ENCODE measurements at places on chromosomes 3 and 15.
A peak's percentile ranks its signal among the peaks of the same experiment; 100 is the strongest.

DNA sequence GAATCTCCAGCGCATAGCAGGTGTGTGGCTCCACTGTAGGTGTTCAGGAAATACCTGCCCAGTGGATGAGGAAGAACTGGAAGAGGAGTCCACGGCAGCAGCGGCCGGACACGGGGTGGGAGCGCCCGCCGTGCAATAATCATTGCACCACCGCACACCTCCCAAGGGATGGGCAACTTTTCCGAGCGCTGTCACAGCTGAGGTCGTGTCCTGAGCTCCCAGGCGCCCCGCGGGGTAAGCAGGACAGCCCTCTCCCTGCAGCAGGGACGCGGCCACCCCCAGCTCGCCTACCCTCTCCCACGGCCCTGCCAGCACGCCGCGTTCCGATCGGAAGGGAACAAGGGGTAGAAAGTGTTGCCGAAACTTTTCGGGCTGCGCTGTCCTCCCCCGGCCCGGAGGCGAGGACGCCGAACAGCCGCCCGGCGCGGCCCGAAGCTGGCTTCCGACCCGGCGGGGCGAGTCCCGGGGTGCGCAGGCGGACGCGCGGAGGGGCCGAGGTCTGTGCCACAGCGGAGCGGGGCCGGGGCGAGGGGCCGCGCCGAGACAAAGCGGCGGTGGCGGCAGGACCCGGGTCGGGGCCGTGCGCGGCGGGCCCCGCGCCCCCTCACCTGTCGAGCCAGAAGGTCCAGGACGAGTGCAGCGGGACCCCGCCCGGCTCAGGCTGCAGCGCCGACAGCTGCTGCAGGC, 475 bp downstream of the EIF4E3 start:
- no peak for DNase-seq

- DNase-seq, result no peak
Measured at GRCh38 chr3:88713233-88713691, 394.2 kb upstream of the EPHA3 start.

DNA sequence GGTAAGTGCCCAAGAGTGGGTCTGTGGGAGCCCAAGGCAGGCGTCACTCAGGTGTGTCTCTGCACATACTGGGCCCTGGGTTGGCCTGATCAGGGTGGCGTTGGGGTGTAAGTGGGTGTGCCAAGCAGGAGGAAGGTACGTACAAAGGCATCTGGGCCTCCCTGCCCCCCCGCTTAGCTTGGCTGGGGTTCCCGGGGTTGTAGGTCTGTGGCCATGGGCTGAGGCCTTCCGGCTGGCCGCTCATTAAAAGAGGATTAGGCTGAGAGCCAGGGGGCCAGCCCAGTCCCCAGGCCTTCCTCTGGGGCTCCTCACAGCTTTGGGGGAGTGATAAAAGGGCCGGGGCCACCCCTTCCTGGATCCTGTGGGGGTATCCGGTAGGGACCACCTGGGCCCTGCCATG, 13.3 kb downstream of the SEMA3F start:
- DNase-seq, result no peak

DNA sequence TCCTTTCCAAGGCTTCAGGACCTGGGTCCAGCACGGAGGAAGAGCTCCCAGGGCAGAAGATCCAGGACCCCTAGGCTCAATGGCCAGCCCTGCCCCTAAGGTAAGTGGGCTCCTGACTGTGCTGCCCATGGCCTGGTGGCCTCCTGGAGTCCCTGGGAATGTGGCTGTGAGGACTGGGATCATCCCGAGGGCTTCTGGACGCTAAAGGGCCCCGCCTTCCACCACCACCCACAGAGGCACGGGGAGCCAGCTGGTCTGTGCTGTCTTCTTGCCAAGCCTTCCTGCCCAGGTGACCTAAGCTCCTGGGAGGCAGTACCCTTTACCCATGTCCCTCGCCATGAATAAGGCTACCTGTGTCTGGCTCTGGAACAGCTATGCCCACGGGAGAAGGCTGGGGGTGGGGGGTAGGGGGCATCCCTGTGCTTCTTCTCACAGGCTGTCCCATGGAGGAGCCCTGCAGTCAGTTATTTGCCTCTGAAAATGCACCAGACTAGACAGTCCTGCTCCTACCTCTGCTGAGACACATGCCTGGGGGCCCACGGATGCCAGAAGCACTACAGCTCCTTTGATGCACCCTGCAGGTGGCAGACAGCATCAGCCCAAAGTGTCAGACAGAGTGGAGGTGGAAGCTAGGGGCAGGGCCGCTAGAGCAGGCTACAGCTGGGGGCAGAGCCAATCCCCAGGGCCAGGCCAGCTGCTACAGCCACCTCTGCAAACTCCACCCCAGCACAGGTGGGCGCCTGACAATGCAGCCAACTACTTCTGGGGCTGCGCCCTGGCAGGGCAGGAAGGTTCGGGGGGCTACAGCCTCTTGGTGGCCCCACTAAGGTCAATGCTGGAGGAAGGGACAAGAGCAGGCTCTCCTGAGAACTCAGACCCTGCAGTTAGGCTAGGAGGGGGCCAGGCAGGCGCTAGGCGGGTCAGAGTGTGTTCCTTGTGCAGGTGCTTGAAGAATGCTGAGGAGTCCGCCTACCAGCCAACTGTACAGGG, 90.9 kb downstream of the SEC22A start:
- no peak for DNase-seq

DNA sequence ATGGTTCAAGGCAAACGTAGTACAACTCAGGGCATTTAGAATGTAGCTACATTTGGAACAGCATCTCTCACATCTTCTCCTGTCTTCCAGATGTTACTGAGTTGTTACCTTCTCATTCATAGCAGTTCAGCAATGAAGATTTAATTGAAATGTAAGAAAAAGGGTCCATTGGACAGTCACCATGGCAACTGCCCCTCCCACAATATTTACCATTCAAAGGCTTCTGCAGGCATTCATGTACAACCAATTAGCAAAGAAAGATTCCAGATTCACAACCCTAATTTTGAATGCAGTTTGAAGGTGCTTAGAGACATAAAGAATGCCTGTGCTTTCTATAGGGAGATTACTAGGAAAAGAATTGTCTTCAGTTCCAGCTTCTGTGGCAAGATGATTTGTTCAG, 22.2 kb downstream of the SCN11A start:
- no peak for DNase-seq

DNA sequence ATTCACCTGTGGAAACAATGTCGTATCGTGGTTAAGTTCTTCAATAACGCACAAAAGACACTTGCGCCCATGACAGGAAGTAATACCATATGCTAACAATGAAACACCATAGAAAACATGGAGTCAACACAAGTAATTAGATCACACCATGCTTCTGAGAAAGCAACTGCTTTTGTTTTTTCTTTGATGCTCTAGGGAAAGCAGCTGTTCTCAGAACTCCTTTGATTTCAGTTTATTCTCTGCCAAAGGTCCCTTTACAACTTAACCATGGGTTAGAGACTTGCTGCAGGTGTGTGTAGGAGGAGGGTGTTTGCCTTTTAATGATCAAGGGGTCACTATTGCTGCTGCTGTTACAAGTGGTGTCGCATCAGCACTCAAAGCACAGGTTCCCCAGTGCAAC, 324.0 kb upstream of the SLCO3A1 start:
- DNase-seq, result no peak

DNA sequence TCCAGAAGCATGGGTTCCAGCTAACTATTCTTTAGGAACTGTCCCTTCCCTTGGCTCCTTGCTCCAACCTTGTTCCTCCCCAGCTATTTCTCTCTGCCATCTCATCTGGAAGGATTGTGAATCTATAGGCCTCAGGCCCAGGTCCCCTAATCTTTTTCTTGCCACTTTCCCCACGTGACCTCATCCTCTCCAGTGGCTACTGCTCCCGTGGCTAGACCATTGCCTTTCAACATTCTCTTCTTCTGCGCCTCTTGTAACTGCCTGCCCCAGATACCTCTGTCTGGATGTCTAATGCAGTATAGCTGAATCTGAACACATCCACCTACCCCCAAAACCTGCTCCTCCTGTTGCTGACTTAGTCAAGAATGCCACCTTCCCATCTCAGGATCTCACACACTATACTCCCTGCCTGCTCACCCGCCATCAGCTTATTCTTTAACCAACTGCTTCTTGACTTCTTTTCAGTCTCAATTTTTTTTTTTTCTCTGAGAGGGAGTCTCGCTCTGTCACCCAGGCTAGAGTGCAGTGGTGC, 5.2 kb downstream of the GPX1 start:
- DNase-seq, result no peak

GRCh38 chr15:76962337-76963013, 30.9 kb downstream of the RCN2 start:
- no peak for DNase-seq

DNA sequence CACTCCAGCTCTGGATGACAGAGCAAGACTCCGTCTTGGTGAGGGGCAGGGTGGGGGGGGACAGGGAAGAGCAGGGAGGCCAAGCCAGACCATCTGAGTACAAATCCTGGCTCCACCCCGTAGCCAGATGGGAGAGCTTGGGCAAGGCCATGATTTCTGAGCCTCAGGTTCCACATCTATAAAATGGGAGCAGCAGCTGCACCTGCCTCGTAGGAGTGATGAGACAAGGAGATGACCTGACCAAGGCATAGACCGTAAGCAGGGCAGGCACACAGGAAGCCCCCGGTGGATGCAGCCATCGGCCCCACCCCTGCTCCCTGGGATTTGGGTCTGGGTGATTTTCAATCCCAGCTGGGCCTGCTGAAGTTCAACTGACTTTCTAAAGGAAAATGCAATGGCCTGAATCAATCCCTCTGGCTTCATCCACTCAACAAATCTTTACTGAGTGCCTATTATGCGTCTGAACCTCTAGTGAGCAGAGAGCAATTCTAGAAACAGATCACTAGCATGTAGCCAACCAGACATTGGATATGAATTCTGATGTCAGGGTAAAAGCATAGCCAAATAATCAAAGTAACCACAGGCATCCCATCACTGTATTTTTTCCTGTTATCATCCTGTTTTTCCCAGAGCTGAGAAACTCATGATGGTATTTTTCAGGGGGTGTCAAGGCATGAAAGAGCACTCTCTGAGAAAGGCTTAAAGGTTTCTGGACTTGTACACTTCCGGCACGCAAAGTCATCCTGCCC, 141.2 kb downstream of the NUP210 start:
- no peak for DNase-seq

DNA sequence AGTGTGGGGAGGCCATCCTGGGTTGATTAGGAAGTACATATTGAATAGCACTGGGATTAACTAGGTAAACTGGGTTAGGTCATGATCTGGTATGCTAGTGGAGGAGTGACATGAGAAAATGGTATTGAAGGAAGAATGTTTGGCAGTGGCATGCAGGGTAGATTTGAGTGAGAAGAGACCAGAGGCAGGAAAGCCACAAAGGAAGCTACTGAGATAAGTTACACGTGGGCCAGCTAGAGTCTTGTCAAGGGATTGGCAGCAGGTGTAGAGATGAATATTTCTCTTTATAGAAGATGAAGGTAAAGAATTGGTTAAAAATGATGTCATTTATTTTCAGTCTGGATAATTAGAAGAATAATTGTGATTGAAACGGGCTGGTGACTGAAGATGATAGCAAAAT, 91.0 kb upstream of the TPRG1 start:
- DNase-seq, result no peak

DNA sequence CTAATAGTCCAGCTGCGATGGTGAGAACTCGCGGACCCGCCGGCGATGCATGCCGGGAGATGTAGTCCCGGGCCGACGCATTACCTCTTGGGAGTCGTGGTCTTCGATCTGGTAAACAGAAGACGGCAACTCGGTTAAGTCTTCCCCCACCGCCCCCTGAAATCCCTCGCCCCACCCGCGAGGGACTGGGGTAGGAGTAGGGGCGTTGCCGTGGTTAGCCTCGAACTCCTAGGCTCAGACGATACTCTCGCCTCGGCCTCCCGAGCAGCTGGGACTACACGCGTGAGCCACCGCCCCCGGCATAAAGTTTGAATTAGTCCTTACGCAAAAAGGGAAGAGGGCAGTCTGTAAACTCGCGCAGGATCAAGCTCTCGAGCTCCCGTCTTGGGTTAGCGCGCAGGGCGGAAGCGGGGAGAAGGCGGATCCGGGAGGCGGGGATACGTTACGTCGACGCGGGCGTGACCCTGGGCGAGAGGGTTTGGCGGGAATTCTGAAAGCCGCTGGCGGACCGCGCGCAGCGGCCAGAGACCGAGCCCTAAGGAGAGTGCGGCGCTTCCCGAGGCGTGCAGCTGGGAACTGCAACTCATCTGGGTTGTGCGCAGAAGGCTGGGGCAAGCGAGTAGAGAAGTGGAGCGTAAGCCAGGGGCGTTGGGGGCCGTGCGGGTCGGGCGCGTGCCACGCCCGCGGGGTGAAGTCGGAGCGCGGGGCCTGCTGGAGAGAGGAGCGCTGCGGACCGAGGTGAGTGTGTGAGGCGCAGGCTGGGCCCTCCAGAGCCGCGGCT, at the start of gene RAD51:
RAD51 (plus strand) TSS at position 487 of the 781 bp plus-strand sequence. CDS start 3,585 bp downstream, outside the sequence.
- peak; percentile 92 for DNase-seq

GRCh38 chr15:77528290-77528967, 104.3 kb downstream of the LINGO1 start:
- no peak for DNase-seq

DNA sequence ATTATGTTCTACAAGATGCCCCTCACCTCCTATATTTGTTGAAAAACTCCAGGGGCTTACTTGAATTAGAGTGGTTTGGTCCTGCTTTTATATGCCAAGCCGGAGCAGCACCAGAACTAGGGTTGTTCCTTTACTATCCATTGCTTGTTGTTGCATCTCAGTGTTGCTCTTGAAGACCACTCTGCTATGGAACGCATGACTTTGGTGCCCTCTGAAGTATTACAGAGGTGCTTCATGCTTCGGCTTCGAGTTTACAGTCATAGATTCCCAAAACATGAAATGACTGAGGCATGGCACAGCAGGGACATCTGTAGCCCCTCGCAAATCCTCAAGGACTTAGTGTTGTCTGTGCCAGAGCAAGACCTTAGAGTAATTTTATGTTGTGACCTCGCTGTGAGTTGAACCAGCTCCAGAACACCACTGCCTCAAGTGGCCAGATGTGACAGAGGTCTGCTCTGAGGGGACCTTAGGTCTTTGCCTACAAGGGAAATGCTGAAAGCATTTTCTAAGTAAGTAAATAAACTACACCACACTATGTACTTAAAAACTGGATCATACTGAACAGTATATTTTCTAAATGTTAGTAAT, 67.2 kb upstream of the SIAH2 start:
- DNase-seq, result no peak

- DNase-seq, result no peak
Measured at GRCh38 chr15:36845270-36845669, 255.1 kb downstream of the MEIS2 start.

GRCh38 chr15:78035861-78036476, 41.5 kb downstream of the TBC1D2B start:
- DNase-seq, result no peak

- no peak for DNase-seq
Measured at GRCh38 chr15:72169236-72169920, 28.2 kb downstream of the GRAMD2A start.

DNA sequence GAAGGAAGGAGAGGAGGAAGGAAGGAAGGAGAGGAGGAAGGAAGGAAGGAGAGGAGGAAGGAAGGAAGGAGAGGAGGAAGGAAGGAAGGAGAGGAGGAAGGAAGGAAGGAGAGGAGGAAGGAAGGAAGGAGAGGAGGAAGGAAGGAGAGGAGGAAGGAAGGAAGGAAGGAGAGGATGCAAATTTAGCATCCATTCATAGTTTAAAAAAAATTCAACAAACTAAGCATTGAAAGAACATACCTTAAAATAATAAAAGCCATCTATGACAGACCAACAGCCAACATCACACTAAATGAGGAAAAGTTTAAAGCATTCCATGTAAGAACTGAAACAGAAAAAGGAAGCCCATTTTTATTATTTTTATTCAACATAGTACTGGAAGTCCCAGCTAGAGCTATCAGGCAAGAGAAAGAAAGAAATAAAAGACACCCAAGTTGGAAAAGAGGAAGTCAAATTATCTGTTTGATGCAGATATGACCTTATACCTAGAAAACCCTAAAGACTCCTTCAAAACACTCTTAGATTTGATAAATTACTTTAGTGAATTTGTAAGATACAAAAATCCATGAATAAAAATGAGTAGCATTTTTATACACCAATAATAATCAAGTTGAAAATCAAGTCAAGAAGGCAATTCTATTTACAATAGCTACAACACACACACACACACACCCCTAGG, 52.2 kb upstream of the FXR1 start:
- DNase-seq, result no peak

Measured in nucleus accumbens (tissue), 56 donors.